T-helper 9 cell (primary cell): ENCODE measurements at places on chromosomes 3 and 15.
A peak's percentile ranks its signal among the peaks of the same experiment; 100 is the strongest.

DNA sequence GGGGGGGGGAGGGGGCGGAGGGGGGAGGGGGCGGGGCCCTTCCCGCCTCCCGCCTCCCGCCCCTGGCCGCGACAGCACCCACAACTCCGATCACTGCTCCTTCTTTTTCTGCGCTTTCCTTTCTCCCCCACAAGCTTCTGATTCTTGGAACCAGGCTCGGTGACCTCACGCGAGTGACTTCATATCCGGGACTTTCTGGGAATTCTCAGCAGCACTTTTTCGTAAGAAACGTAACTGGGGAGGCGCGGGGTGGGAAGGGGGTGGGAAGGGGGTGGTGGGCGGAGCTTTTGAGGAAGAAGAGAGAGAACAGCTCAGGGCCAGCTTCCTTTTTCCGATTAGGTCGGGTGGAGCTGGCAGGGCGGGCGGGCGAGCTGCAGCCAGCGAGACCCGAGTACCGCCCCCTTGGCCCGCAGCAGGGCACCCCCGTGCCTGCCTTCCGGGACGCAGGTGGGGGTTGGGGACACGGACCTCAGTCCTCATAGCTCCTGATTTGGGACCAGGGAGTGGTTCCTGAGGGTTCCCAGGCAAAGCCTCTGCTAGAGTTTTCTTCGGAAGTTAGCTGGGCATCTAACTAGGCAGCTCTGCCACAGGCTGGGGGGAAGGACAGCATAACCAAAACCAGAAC, 14.6 kb downstream of the XIRP1 start:
- peak; percentile 58 for DNase-seq

- no peak for DNase-seq
These were observed 118.5 kb downstream of the MFSD1 start for GRCh38 chr3:158920371-158920770.

DNA sequence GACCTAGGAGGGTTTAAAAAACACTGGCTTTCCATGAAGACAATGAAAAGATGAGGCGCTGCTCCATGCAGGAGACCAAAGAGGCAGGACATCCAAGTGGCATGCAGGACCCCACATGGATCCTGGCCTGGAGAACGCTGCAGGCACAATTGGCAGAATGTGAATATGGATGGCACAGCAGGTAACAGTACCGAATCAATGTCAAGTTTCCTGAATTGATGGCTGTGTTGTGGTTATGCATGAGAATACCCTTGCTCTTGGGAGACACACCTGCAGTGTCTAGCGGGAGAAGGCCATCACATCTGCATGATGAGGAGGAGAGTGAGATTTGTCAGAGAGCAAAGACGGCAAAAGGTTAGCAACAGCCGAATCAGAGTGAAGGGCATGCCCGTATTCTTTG, 74.3 kb upstream of the SEC13 start:
- DNase-seq: no peak

DNA sequence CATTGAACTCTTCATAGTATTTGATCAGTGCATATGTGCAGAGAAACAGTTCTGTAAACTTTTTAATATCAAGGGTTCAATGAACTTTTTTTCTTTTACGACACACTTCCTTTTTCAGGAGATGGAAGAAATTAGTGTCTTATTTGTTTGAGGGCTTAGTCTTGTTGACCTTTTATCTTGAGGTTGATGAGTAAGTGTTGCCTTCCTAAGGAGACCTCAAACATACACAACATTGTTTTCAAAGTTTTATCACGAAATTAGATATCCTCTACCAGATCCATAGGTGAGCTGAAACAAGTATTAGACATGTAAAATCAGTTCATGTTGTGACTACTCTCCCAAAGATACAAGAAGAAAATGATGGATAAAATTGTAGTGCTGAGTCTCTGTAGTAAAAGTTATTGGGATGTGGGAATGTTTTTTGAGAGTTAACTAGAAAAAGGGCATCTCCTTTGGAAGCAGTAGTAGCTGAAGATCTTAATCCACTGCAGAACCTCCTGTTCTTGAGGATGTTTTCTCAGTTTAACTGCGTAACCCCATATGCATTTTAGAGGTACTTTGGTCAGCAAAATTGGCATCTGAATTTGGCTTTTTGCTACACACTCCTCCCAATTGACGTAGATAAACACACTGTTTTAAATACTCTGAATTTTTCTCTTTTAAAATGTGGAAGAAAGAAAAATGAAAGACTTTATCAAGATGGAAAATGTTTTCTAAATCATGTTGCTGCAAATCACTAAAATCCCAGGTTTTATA, 116.8 kb downstream of the GALK2 start:
- DNase-seq: no peak

GRCh38 chr3:133620066-133620784, 41.5 kb downstream of the TOPBP1 start:
- no peak for DNase-seq

DNA sequence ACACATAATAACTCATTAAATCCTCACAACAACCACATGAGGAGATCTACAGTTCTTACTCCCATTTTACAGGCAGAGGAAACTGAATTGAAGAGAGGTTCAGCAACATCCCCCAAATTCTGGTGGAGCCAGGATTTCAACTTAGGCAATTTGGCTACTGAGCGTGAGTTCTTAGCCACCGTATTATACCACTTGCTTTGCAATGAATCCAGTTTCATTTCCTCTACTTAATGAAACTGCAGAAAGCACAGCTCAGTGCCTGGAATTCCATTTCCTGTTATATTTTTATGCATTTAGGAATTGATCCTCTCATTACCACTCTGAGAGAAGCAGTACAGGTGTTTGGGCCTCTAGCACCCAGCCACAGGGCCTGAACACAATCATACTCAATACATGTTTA, 4.3 kb downstream of the ZNF860 start:
- no peak for DNase-seq

DNA sequence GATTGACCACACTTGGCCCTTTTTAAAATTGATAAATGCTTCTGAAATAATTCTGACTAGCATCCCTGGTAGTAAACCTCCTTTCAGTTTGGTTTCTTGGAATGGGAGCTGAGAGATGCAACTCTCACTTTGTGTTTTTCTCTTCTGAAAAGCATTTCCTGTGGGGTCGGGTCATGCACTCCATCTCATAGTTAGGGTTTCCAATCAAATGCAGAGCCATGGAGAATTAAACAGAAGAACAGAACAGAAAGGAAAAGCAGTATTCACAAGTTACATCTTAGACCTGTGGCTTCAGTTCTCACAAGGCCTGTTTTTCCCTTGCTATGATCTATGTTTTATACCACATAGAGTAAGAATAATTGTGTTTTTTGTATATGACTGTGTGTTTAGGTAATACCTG, 39.7 kb downstream of the SENP2 start:
- no peak for DNase-seq

GRCh38 chr3:182668541-182668940, 124.8 kb upstream of the ATP11B start:
- no peak for DNase-seq

DNA sequence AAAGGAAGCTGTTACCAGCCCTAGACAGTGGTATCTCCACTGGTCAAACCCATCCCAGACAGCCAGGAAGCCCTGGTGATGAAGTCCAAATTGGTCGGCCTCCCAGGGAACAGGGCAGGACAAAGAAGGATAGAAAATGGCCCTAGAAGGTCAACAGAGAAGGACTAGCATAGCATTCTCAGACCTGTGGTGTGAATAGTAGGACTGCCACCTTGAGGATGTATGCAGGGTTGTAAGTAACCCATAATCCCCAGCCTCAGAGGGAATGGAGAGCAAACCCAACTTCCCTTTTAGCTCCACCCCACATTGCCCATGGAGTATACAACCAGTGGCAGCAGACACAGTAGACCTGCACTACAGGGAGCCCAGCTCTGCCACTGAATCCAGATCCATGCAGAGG, 68.6 kb upstream of the EIF1B start:
- no peak for DNase-seq

DNA sequence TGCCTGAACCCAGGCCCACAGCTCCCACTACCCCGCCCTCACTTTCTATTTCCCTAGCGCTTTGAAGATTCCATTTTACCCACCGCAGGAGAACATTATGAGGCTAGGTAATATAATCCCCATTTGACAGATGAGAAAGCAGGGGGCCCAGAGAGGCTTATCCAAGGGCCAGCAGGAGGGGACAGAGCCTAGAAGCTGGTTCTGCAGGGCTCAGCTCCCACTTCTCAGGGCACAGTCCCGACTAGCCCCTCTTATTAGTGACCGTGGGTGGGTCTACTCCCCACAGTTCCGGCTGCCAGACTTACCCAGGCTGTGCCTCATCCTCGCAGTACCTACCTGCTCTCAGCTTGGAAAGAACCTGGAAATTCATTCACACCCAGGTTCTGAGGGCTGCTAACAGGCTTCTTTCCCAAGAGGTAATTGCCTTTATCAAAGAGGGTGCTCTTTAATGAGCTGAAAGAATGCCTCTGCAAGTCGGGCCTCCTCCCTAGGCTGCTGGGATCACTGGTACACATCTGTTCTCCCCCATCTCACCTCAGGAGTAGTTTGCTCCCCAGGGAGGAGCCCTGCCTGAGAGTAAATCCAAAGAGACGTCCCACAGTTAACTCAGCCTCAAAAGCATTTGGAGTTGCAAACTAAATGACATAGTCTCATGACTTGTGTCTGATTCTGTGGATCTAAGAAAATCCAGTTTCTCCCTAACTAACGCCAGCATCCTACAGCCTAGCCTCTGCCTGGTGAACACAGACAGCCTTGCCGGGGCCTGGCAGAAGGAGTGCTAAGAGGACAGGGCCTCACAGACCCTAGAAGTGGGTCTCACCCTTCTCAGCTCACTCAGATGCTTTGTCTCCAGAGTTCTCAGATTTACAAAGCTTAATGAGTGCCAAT, 125.0 kb downstream of the CHSY1 start:
- no peak for DNase-seq

- DNase-seq: no peak
These were observed 75.6 kb upstream of the OSBPL11 start for GRCh38 chr3:125670945-125671344.
